ENCODE measurements at places on chromosomes 2 and 18.

DNA sequence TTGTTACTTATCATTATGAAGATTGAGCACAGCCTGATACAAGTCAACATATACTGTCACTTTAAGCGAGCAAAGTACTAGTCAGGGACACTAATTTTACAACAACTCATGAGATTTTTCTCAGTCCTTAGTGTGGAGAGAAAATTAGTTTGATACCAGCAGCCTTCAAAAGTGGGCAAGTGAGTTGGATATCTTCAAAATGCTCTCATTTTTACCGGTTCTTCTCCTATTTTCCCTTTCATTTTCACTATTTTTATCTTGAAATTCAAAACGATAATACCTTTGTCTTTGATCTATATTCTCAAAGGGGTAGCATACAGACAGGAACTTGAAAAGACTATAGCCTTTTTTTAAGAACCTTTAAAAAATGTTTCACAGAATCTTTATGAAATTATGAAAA, 52.0 kb upstream of the UBXN4 start:
- DNase-seq: no peak

DNA sequence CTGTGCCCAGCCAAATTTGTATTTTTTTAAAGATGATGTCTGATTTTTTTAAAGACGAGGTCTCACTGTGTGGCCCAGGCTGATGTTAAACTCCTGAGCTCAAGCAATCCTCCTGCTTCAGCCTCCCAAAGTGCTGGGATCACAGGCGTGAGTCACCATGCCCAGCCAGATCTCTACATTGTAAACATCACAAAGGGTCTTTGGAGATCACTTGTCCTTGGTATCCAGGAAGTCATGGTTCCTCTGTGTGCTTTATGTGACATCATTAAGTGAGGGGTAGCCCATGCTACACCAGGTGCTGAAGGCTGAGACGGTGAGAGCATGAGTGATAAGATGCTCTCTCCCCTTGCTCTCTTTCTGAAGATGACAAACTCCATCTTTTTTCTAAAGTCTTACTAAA, 7.0 kb upstream of the NUP35 start:
- no peak for DNase-seq

DNA sequence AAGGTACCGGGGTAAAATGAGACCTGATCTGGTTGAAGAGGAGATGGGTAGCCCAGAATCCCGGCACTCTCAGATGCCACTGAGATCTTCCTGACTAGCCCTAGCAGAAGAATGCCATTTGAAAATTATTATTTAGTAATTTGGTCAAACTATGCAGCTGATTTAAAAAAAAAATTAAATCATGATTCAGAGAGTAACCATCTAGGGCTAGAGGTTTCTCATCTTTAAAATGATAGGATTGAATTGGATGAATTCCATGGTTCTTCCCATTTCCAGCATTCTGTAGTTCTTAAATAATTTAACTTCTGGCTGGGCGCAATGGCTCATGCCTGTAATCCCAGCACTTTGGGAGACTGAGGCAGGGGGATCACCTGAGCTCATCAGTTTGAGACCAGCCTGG, 106.1 kb downstream of the MYO1B start:
- no peak for DNase-seq

DNA sequence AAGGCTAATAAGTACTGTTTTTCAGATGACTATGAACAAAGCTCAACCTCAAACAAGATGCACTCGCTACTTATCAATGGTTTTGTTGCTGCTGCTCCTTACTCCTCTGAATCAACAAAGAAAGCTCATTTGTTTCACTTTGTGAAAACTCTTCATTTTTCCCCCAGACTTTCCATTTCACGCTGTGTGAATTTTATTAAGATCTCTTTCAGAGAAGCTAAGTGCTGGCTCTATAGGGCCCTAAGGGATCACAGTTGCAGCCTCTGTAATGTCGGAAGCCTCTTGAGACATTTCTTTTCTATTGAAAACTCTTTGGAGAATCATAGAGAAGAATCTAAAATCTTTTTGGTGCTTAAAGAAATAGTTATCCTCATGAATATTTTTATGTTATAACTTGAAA, 209.8 kb downstream of the CD226 start:
- DNase-seq: no peak

- DNase-seq: peak; percentile 82
Observed at GRCh38 chr2:9474361-9475057, at the start of gene IAH1. TSS of gene IAH1 (plus strand) at chr2:9474551. CDS start at chr2:9474567, 16 bp downstream.

- no peak for DNase-seq
Observed at GRCh38 chr2:191571163-191571769, 106.7 kb upstream of the NABP1 start.

DNA sequence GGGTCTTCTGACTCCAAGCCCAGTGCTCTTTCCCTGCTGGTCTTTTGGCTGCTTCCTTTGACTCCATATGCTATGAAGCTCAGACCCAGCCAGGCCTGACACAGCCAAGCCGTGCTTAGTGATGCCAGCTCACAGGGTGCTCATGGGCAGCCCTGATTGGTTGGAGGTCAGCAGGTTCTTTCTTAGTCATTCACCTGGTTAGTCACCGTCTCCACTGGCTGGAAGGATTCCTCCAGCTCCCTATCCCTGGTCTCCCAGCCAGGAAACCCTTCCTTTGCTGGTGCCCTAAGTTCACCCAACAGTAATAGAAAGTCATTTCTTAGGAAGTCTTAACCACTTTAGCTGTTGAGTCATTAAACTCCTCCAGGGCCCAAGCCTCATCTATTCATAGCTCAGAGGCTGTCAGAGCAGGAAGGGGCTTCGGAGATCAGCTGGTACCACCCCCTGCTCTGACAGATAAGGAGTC, 3.9 kb downstream of the KCNK3 start:
- DNase-seq: no peak
